ENCODE measurements at places on chromosomes 2 and 18. TPM values are rescaled to one million over a fixed set of nuclear protein-coding genes. Genes with fewer than 3 reads are reported as not detected.

GRCh38 chr2:189231719-189232323, 52.3 kb upstream of the COL5A2 start:
- no peak for DNase-seq

GRCh38 chr2:160575368-160575767, 81.8 kb upstream of the RBMS1 start:
- DNase-seq = no peak

GRCh38 chr2:240719676-240720545, 28.2 kb downstream of the AQP12A start:
- no peak for DNase-seq

The BOLL gene
- total RNA-seq = not detected
